Activated T-helper 1 cell treated with Interleukin-2 at 50 U/mL for 16 hours (primary cell): ENCODE measurements at places on chromosomes 6 and 20.

- no peak for DNase-seq
These were observed 4.7 kb upstream of the MCM9 start for GRCh38 chr6:118939683-118940082.

DNA sequence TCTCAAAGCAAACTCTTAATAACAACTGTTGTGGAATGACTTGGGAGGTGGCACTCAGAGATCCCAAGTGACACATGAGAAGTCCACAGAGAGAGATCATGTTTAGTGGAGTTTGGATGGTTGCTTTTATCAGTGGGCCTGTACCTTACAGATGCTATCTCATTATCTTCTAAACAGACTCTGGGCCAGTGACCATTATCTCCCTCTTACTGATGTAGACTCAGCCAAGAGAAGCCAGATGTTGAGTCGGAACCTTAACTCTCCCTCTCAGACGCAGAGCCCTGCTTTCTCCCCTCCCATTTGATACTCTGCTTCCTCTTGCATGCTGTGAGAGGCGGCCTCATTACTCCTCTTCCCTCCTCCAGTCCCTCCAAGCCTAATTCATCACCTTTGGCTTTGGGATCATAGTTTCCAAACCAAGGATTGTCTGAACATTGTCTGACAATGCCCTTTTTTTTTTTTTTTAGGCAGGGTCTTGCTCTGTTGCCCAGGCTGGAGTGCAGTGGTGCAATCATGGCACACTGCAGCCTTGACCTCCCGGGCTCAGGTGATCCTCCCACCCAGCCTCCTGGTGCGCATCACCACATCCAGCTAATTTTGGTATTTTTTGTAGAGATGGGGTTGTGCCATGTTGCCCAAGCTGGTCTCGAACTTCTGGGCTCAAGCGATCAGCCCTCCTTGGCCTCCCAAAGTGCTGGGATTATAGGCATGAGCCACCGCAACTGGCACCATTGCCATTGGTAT, 4.5 kb upstream of the DDR1 start:
- DNase-seq: no peak

GRCh38 chr6:97205966-97206365, 77.0 kb downstream of the MMS22L start:
- DNase-seq: no peak

DNA sequence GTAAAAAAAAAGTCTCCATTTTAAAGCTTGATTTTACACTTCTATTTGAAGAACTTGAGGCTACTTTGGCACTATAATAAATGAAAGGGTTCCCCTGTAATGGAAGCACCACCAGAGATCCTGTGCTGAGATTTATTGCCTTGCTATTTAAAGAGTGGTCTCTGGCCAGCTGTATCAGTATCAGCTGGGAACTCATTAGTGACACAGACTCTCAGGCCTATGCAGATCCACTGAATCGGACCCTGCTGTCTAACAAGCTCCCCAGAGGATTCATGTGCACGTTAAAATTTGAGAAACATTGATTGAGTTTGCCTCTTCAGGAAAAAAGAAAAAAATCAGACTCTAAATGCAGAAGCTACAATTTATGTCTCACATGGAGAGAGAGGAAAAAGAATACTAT, 299.9 kb upstream of the BMP2 start:
- DNase-seq: no peak

DNA sequence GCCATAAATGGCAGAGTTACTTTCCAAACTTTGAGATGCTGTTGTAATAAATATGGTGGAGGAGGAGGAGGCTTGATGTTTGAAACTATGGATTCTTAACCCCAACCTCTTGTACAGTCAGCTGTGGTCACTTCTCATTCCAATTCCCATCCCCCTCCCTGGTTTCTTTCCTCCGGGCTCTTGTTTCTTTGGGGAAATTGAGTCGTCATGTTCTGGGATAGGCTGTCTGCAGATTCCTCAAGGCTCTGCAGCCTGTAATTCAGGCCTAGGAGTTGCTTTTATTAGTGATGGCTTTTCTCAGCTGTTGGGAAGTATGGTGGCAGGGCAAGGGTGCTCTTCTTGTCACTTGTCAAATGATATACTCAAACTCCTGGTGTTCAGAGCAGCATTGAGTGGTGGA, 2.6 kb downstream of the PTK7 start:
- no peak for DNase-seq

- DNase-seq: no peak
These were observed 54.5 kb upstream of the IPCEF1 start for GRCh38 chr6:154411076-154411475.

DNA sequence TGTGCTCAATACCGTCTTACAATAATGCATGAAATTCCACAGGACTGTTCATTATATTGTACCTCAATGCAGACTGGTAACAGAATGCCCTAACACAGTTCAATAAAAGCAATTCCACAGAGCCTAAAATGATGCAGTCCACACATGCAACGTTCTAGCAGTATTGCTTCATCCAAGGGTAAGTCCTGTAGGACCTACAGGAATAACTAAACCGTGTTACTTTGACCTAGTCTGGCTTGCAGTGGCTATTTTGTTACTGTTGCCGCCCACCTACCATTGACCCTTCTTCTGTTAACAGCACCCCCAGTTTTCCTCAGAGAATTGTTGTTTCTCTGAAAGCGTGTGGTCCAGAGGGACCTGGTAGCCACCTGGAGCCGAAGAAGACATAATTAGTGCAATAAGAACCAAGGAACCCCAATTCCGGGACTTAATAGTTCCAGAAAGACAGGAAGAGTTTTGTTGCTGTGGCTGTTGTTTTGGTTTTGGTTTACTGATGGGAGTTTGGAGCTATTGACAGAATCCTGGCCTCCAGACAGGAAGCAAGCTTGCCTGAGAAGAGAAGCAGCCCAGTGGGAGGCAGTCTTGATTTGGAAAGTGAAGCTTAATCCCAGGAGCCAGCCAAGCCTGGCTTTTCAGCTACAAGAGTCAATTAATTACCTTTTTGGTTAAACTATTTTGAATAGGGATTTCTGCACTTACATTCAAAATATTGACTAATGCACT, 91.3 kb downstream of the FRK start:
- DNase-seq: no peak

GRCh38 chr6:151481786-151482185, 12.0 kb upstream of the CCDC170 start:
- DNase-seq: no peak

GRCh38 chr20:52996658-52997057, 24.5 kb downstream of the TSHZ2 start:
- no peak for DNase-seq
